Psoas muscle (tissue), 8 donors: ENCODE measurements at places on chromosomes 6 and 20. TPM values are rescaled to one million over a fixed set of nuclear protein-coding genes. Genes with fewer than 3 reads are reported as not detected.

PSORS1C2 gene
- not detected for total RNA-seq

DNA sequence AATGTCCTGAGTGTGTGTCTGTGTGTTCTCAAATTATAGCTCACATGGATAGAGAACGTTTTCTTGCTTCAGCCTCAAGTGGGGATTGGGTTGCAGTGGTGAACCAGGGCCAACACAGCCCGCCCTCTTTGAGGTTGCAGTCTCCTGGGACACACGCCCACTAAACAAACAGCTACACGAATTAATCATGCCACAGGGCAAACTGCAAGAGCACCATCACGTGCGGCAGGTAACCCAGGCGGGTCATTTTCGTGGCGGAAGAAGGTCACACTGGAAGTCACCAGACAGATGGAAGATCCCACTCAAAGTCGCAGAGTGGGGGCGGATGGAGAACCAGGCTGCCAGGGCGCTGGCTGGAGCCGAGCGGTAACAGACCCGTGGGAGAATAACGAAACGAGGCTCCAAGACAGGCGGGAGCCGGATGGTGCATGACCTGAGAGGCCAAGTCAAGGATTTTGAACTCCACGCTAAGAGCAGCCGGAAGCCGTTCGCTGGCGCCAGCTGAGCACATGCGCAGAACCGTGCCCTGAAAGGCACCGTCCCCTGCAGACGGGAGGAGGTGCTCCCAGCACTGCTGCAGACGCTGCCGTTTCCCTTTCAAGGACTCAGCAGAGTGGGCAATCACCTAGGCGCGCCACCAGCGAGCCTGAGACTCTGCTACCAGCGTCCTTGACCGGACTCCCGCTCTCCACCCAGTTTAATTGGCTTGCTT, 10.7 kb downstream of the DLL1 start:
- peaks cover 23% of the 10 kb centered on the region for H3K4me1 ChIP-seq
- DNase-seq: peak; percentile 76
- H3K27ac ChIP-seq: peak overlapping the region; percentile 82
- H3K27me3 ChIP-seq: no peaks in the 10 kb centered on the region

SSTR4 gene
- total RNA-seq: not detected

- no peak overlapping the region for H3K4me3 ChIP-seq
- DNase-seq: no peak
- H3K36me3 ChIP-seq: no peaks in the 10 kb centered on the region
- H3K27me3 ChIP-seq: no peaks in the 10 kb centered on the region
- no peaks in the 10 kb centered on the region for H3K4me1 ChIP-seq
- H3K27ac ChIP-seq: no peak overlapping the region
These were observed 154.9 kb downstream of the SOX4 start for GRCh38 chr6:21748343-21749056.

GRCh38 chr6:139758209-139758611, 383.8 kb upstream of the CITED2 start:
- H3K4me1 ChIP-seq: peaks cover 71% of the 10 kb centered on the region
- H3K4me3 ChIP-seq: peak overlapping the region; percentile 20
- no peaks in the 10 kb centered on the region for H3K27me3 ChIP-seq
- H3K36me3 ChIP-seq: no peaks in the 10 kb centered on the region
- H3K27ac ChIP-seq: peak overlapping the region; percentile 77

KIF25 gene
- total RNA-seq: not detected
